Psoas muscle (tissue), 8 donors: ENCODE measurements at places on chromosomes 12 and 14. TPM values are rescaled to one million over a fixed set of nuclear protein-coding genes. Genes with fewer than 3 reads are reported as not detected.

DNA sequence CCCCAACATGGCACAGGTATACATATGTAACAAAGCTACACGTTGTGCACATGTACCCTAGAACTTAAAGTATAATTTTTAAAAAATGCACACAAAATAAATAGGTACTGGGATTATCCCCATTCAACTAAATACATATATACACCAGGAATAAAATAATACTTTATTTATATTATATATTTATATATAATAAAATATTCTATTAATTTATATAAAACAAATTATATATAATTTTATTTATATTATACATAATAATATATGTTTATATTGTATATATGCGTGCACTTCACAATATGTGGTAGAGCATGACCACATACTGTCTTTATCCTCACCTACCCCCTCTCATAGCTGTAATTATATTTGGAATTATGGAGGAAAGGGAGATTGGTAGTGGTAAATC is 119.1 kb upstream of the TMEM260 start:
- no peak overlapping the region for H3K4me3 ChIP-seq
- H3K36me3 ChIP-seq: no peaks in the 10 kb centered on the region
- DNase-seq: no peak
- H3K4me1 ChIP-seq: no peaks in the 10 kb centered on the region
- H3K27ac ChIP-seq: no peak overlapping the region

- no peak overlapping the region for H3K27ac ChIP-seq
- DNase-seq: no peak
- no peaks in the 10 kb centered on the region for H3K4me1 ChIP-seq
- H3K27me3 ChIP-seq: peaks cover 3% of the 10 kb centered on the region
- no peak overlapping the region for H3K4me3 ChIP-seq
These were observed 206.6 kb downstream of the KIF26A start for GRCh38 chr14:104344818-104345620.

DNA sequence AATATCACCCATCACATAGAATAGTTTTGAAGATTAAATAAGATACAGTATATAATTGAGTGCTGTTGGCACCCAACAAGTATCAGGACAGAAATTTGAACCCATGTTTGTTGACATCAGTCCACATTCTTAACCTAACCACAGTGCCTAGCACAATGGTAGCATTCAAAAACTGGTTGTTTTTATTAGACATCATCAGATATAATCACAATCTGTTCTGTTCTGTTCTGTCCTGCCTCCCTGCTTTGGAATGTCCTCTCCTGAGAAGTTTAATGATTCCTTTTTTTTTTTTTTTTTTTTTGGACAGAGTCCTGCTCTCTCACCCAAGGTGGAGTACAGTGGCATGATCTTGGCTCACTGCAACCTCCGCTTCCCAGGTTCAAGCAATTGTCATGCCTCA is 476.6 kb downstream of the RMST start:
- H3K27ac ChIP-seq: no peak overlapping the region
- no peaks in the 10 kb centered on the region for H3K27me3 ChIP-seq
- H3K4me1 ChIP-seq: no peaks in the 10 kb centered on the region

The RD3L gene
- total RNA-seq: not detected

DNA sequence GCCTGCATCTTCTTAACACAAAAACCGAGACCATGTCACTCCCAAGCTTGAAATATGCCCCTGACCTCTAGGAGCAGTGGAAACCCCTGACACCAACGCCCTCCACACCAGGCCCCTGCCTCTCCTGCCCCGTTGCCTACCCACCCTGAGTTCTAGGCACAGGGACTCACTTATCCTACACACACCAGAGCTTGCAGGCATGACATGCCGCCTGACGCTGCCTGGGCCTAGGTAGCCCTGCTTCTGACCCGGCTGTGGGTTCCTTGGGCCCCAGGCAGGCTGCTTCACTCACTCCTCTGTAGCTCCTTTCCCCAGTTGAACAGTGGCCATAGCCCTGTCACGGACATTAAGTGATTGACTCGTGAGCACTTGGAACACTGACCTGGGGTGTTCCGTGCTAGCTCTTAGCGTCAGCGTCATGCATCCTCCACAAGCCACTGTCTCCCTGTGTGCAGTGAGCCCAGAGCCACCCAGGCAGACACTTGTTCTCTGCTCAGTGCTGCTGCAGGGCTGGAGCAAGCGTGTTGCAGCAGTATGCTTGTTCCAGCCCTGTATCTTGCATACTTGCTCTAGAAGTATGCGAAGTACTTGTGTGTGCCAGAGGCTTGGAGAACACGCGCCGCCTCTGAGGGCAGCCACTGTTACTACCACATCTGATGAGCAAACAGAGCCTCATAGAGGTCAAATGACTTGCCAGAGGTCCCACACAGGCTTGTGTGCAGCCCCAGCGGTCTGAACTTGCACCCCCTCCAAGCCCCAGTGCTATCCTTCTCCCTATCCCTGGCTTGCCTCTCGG is 15.6 kb downstream of the OTUB2 start:
- no peak overlapping the region for H3K27ac ChIP-seq
- H3K36me3 ChIP-seq: peaks cover 27% of the 10 kb centered on the region
- H3K4me1 ChIP-seq: peaks cover 24% of the 10 kb centered on the region
- no peak for DNase-seq

DNA sequence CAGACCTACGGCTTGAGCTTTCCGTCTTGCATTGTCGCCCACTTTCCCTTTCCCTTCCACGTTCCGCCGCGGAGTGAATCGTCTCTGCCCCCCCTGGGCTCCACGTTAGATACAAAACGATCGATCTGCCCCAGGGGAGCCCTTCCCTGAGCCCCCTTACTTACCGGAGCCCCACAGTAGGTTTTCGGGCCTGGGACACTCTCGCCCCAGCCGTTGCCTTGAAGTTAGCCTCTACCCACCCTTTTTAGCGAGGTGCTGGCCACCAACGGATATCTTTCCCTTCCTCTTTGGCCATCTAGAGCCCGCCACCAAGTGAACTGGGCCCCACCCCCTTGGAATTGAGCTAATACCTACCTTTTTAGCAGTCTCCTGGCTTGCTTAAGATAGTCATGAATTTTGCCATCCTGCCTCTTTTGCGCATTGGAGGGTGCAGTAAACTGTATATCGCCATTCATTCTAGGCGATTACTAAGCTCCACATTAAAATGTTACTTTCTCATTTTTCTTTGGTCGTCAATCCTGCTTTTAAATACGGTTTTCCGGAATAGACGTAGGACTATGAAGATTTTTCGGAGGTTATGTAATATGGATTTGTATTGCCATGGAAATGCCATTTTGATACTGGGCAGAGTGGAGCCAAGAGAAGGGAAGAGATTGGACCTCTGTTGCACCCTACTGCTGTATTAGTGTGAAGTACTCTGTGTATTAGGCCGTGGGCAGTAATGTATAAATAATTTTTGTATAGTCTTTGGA is 764 bp downstream of the RBM25 start:
- H3K27me3 ChIP-seq: no peaks in the 10 kb centered on the region
- peak overlapping the region; percentile 94 for H3K27ac ChIP-seq
- peak overlapping the region; percentile 75 for H3K4me3 ChIP-seq
- DNase-seq: no peak

The C12orf54 gene
- not detected for total RNA-seq

The CCDC196 gene
- not detected for total RNA-seq

DNA sequence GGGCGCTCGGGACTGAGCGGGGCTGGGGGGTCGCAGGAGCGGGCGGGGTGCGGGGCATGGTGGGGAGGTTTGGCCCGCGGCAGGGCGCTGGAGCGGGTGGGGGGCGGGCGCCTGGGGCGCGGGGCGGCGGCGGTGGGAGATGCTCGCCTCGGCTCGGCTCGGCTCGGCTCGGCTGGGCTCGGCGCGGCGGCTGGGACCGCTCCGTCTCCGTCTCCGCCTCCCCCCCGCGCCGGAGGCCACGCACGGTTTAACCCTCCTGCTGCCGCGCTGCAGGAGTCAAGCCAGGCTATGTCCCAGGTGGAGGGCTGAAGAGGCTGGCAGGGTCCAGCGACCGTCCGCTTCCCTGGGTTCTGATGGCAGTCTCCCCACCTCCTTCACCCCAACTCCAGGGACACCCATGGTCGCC is at the start of gene PIANP:
Gene PIANP, minus strand, starts transcription at position 170 of the 406 bp plus-strand sequence. CDS start 2,754 bp downstream, outside the sequence.
- H3K36me3 ChIP-seq: no peaks in the 10 kb centered on the region
- DNase-seq: no peak
- H3K27me3 ChIP-seq: peaks cover 95% of the 10 kb centered on the region
- peak within 1 kb of the TSS; percentile 55 for H3K4me3 ChIP-seq
- no peaks in the 10 kb centered on the region for H3K4me1 ChIP-seq
- H3K27ac ChIP-seq: no peak within 1 kb of the TSS

GRCh38 chr14:59254911-59255545 is 66.6 kb downstream of the DAAM1 start:
- no peaks in the 10 kb centered on the region for H3K36me3 ChIP-seq
- no peaks in the 10 kb centered on the region for H3K27me3 ChIP-seq
- no peak overlapping the region for H3K4me3 ChIP-seq
- DNase-seq: no peak

The PMCH gene
- total RNA-seq: not detected

GRCh38 chr14:93532541-93532940 is 101.8 kb downstream of the UNC79 start:
- no peak overlapping the region for H3K4me3 ChIP-seq
- no peaks in the 10 kb centered on the region for H3K27me3 ChIP-seq
- H3K4me1 ChIP-seq: no peaks in the 10 kb centered on the region
- DNase-seq: no peak
- no peak overlapping the region for H3K27ac ChIP-seq
- no peaks in the 10 kb centered on the region for H3K36me3 ChIP-seq

- no peaks in the 10 kb centered on the region for H3K36me3 ChIP-seq
- H3K4me1 ChIP-seq: peaks cover 92% of the 10 kb centered on the region
- no peaks in the 10 kb centered on the region for H3K27me3 ChIP-seq
- H3K27ac ChIP-seq: peak overlapping the region; percentile 95
These were observed 20.1 kb downstream of the TPCN1 start for GRCh38 chr12:113241191-113242025.

DNA sequence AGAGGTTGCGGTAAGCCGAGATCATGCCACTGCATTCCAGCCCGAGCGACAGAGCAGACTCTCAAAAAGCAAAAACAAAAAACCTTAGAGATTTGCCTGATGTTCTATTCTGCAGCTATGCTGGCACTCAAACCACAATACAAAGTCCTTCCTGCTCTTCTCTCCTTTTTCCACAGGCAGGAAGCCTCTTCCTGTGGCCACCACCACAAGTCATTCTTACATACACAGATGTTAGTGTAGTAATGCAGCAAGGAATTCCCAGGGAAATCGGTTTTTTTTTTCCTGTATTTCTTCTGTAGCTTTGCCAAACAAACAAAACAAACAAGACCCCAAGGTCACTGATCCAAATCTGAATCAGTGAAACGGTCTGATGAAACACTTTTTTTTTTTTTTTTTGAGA is 104.3 kb downstream of the FIGNL2 start:
- no peak overlapping the region for H3K27ac ChIP-seq
- DNase-seq: no peak
- no peaks in the 10 kb centered on the region for H3K4me1 ChIP-seq

- no peak overlapping the region for H3K27ac ChIP-seq
- no peaks in the 10 kb centered on the region for H3K36me3 ChIP-seq
- no peak overlapping the region for H3K4me3 ChIP-seq
These were observed 330.3 kb upstream of the SYT1 start for GRCh38 chr12:78534311-78534710.

The PLXNC1 gene
- total RNA-seq: 0.52 TPM

The SERPINA5 gene
- 16.3 TPM for total RNA-seq

DNA sequence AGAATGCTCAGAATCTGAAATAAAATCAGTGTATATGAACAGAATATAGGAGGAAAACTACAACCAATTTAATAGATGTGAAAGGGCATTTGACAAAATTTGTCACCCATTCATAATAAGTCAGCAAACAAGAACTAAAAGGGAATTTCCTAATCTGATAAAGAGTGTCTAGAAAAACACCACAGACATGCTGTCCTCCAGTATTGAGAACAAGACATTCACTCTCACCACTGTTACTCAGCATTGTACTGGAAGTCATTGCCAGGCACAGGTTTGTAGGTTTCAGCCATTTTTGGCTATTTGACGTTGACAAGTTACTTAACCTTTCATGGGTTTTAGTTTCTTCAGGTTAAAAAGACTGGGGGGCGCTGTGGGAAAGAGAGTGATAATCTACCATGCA is 13.2 kb downstream of the EIF2S1 start:
- no peaks in the 10 kb centered on the region for H3K27me3 ChIP-seq
- H3K27ac ChIP-seq: no peak overlapping the region
- no peaks in the 10 kb centered on the region for H3K4me1 ChIP-seq
- H3K4me3 ChIP-seq: no peak overlapping the region
- no peak for DNase-seq

DNA sequence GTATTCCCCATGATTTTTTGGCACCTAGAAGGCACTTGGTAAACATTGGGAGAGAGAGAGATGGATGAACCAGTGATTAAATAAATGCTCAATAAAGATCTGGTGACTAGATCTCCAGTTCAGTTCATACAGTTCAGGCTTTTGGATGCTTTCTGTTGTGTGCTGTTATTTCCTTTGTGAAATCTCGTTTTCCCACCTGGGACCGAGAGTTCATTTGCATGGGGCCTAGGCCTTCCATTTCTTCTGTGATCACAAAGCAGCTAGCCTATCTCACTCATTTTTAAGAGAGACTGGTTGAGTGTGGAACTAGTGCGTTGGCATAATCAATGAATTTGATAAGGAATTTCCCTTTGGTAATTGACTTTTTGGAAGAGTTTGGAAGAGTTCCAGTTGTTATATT is 104.0 kb downstream of the VRK1 start:
- no peaks in the 10 kb centered on the region for H3K27me3 ChIP-seq
- H3K36me3 ChIP-seq: no peaks in the 10 kb centered on the region

The PFKM gene
- total RNA-seq: 1,283 TPM

The MGP gene
- total RNA-seq: 159 TPM

DNA sequence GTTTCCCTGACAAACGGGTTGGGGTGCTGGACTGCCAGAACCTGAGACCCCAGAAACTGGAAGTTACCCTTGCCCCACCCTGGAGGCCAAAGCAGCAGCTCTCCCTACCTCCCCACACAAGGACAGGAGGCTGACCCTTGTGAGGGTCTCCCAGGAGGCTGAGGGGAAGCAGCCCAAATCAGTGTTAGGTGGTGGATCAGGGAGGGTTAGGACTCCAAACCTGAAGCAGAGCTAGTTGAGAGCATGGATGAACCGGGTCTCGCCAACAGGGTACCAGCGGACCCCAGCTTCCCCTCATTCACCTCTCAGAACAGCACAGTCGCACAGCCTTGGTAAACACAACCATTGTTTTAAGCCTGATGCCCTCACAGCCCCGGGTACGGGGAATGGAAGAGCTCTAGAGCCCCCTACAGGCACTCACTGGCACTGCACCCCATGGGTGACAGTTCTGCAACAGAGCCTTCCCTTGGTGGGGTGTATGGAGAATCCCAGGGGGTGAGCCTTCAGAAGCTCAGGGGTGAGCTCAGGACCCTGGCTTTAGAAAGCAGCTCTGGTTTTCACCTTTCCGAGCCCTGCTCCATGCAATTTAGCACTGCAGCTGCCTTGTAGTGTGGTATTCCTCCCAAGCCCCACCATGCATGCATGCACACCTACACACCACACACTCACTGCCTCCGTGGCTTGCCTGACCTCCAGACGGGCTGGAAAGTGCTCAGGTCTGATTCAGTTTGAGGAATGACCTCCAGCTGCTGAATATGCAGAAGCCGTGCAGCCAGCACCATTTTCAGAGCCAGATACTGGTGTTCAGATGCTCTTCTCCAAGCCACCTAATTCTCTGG is 11.2 kb downstream of the ESRRB start:
- DNase-seq: peak; percentile 70
- no peak overlapping the region for H3K27ac ChIP-seq
- H3K4me1 ChIP-seq: no peaks in the 10 kb centered on the region
- no peak overlapping the region for H3K4me3 ChIP-seq
- no peaks in the 10 kb centered on the region for H3K27me3 ChIP-seq

- no peaks in the 10 kb centered on the region for H3K36me3 ChIP-seq
- H3K27me3 ChIP-seq: no peaks in the 10 kb centered on the region
- no peak overlapping the region for H3K27ac ChIP-seq
- no peak overlapping the region for H3K4me3 ChIP-seq
These were observed 261.6 kb upstream of the FAR2 start for GRCh38 chr12:28887461-28887990.
